CD4-positive, alpha-beta T cell treated with Interleukin-1 beta for 1 hour (primary cell): ENCODE measurements at places on chromosomes 12 and 14.
A peak's percentile ranks its signal among the peaks of the same experiment; 100 is the strongest.

DNA sequence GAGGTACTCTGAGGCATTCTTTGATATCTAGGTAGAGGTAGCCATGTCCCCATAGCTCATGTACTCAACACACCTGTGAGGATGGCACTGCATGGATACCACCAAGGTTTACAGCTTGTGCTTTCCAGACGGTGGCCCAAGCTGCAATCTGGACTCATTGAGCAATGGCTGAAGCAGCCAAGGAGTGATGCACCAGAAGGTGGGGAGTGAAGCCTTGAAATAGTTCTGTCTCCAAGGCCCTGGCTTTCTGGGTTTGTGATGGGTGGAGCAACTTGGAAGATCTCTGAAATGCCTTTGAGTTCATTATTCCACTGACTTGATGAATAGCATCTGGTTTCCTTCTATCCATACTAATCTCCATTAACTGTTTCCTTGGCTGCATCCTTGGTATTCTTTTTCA lies 290.0 kb upstream of the NOVA1 start:
- no peak for DNase-seq

GRCh38 chr14:30656190-30656632 lies 34.1 kb downstream of the SCFD1 start:
- peak; percentile 1 for DNase-seq

- peak; percentile 68 for DNase-seq
These were observed 2.6 kb downstream of the ITPK1 start for GRCh38 chr14:93112891-93113677.

- DNase-seq = no peak
These were observed 5.7 kb downstream of the SLC8B1 start for GRCh38 chr12:113329022-113329790.

GRCh38 chr14:74308695-74309094 lies 6.0 kb upstream of the ABCD4 start:
- no peak for DNase-seq

- peak; percentile 57 for DNase-seq
These were observed 12.9 kb upstream of the MCRS1 start for GRCh38 chr12:49580572-49581535.

DNA sequence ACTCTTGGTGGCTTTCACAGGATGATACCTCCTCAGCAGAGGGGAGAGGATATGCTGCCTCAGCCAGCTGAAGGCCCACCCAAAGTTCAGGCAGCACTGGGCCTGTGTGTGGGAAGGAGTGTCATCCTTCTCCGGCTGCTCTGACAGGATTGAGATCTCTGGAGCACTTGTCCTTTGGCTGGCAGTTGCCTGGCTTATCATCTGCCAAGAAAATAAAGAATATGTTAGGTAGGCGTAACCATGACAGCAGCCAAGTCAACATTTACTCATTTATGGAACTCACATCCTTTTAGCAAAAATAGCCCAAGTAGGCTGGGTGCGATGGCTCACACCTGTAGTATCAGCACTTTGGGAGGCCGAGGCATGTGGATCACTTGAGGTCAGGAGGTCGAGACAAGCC lies 68.5 kb downstream of the PPFIBP1 start:
- no peak for DNase-seq

GRCh38 chr12:131736446-131737149 lies 25.7 kb downstream of the SFSWAP start:
- no peak for DNase-seq

DNA sequence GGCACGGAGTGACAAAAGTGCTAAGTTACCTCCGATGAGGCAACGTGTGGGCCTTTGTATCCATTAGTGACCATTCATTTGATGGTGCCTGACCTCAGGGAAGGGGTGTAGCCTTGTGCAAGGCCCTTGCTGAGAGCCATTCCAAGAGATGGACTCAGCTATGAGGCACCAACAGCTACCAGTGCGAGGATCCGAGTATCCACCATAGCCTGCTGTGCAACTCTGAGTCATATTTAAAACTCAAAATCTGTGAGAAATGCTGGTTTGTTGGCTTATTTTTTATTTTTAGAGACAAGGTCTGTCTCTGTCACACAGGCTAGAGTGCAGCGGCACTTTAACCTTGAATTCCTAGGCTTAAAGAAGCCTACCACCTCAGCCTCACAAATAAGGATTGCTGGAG lies 25.1 kb upstream of the WNK1 start:
- no peak for DNase-seq

- DNase-seq = no peak
These were observed 82.0 kb upstream of the OTOGL start for GRCh38 chr12:80017261-80017870.

DNA sequence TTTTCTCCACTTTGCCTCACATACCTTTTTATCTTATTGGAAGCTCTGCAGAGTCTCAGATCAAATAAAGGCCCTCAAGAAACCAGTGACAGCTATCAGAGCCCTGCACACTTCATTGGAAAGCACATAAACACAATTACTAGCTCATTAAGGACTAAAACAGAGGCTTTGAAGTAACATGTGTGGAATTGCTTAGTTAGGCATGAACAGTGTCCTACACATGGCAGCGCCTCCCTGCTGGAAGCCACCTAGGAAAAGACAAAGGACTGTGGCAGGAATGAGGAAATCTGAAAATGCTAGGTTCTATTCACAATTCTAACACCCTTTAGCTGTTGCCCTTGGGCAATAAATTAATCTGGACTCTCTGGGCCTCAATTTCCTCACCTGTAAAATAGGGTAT lies 89.4 kb downstream of the SUDS3 start:
- DNase-seq = no peak

- DNase-seq = no peak
These were observed 50.9 kb upstream of the INSM2 start for GRCh38 chr14:35482994-35483515.

DNA sequence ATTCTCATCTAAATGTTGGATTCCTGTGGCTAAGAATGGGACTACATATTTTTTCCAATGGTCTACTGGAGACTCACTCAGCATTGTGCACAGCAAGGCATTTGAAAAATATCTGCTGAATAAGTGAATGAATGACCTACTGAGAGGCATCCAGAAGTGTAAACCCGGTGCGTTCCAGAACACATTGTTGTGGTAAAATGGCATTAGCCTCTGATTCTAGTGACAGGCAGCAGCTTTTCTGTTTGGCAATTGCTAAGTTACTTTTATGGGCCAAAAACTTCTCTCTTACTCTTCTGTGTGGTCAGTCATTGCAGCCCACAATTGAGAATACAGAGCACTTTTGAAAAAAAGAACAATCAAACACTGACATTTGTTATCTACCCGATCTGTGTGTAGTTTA lies 36.5 kb downstream of the WIF1 start:
- no peak for DNase-seq

DNA sequence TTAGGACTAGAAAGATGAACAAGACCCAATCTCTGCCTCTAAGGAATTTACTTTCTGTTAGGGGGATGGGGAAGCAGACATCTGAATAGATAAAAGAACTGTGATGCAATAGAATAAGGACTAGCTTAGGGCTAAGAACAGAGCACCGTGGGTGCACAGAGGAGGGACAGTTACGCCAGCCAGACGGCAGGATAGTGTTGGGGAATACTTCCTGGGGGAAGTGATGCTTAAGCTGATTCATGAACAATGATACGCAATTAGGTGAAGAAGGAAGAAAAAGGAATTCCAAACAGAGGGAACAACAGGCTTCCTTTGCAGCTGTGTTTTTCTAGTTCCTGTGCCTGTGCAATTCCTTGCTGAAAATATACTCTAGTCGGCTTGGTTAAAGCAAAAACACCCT lies 501.1 kb downstream of the APAF1 start:
- DNase-seq = no peak

DNA sequence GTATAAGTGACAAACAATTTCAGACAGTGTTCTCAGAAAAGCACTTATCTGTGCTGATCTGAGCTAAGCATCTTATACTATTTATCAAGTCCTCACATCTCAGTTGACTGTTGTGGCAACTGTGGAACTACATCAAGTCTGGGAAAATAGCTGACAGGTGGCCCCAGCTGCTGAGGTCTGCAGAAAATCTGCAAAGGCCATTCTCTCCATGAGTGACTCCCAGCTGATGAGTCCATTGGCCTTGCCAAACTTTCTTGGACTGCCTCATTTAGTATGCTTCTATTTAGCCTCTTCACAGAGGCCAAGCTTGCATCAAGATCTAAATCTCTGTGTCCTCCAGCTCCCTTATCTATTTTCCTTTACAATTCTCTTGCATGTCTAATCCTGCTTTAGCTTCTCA lies 174.5 kb upstream of the RBM19 start:
- no peak for DNase-seq

DNA sequence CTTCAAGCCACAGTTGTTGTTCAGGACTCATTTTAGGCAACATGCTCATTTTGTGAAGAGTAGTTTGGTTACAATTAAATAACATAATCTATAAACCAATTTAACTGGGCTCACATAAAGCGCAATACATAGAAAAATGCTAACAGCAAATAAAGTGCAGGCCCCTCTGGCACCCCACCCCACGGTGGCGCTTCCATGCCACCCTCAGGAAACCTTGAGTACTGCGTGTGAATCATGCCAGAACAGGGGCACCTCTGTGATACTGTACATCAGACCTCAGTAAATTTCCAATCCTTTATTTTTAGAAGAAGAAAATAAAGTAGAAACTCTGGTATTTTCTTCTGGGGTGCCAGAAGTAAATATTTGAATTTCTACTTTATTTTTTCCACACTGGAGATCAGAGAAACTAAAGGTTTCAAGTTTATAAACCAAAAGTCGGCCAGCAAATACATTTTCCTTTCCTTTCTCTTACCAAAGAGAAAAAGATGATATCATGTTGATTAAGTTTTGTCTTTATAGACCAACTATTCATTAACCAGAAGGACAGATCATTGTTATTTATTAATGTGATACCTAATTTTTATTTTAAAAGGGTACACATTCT lies 316.8 kb downstream of the PAWR start:
- DNase-seq = no peak

DNA sequence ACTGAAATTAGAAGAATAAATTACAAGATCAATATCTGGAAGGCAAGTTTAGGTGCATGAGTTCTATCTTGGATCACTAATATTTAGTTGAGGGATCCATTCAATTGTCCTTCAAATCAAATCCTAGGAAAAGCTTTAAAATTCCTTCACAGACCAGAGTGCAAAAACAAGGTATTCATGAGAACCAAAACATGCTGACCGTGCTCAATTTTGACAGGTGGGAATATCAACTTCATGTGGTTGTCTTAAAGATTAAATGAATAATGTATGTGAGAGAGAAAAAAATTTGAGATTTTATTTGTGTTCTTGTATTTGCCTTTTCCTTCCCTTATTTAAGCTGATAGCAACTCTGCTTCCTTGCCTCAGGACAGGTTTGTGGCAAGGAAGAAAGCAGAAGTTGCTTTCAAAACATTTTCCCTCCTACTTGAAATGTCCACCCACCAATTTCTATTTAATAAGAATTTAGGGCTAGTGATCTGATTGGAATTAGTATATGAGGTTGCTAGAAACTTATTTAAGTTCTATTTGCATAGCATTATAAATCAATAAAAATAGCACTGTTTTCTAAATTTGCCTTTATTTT lies 4.9 kb upstream of the PPP1R12A start:
- DNase-seq = no peak

DNA sequence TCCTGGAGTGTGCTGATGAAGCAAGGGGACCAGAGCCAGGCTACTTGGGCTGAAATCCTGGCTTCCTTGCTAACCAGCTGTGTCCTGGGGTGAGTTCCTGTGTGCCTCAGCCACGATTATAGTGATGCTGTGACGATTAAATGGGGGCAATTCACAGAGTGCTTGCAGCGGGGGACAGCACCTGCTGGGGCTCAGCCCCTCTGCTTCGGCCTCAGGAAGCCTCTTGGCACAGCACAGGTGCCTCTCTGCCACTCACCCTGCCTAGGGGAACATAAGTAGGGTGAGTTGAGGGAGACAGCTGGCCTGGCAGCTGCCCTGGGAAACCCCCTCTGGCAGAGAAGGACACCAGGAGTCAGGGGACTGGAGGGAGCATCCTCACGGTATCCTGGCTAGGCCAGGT lies 9.4 kb downstream of the KRT80 start:
- DNase-seq = no peak

DNA sequence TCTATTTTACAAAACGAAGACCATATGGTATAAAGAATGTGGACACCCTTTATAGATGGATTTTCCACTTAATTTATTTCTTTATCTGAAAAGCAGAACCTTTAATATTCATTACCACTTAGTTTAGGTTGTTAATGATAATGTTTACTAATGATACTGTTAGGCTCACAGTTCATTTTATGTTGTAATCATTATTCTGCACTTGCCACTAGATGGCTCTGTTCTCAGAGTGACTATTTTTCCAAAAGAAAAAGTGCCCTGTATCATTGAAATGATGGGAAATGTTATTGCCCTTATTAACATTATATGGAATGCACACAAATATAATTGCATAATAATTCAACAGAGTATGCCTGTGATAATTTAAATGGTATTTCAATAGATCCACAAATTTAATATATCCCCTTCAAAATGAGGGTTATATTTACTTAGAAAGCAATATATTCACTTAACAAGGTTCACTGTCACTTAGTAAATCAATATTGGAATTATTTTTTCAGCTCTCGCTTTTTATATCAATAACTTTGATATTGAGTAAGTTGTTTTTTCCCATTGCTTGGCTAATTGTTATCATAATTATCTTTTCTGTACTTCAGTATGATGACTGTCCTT lies 95.7 kb downstream of the PDE3A start:
- no peak for DNase-seq

DNA sequence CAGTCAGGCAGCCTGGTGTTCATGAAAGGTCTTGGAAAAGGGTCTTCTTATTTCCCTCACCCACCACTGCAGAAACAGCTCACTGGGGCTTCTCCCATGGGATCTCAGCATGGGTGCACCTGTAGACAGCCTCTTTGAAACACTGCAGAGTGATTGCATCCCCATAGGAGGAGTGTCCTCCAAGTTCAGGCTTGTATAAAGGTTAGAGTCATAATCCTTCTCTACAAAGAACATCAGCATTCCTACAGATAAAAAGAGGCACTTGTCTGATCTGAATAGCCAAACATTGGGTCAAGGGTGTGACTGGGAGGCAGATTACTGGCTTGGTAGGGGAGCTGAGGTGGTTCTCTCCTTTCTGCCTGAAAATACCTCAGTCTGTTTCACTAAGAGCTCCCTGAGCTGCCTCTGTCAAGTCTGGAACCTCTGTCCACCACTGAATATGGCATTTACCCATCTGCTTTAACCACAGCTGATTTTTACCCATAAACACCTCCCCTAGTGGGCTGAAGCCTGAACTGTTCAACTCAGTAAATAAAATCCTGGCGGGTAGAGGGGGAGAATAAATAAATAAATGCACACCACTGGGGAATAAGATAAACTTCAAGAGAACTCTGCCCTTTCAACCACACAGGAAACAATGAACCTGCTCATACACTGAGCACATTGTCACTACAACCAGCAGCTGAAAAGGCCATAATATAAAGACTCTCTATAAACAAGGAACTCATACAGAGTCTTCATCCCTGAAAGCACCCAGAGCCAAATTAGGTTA lies 120.7 kb upstream of the SCAF11 start:
- DNase-seq = no peak
